ENCODE measurements at places on chromosomes 6 and 20.
A peak's percentile ranks its signal among the peaks of the same experiment; 100 is the strongest.

- no peak for DNase-seq
Observed at GRCh38 chr6:3838992-3839867, 9.9 kb upstream of the FAM50B start.

DNA sequence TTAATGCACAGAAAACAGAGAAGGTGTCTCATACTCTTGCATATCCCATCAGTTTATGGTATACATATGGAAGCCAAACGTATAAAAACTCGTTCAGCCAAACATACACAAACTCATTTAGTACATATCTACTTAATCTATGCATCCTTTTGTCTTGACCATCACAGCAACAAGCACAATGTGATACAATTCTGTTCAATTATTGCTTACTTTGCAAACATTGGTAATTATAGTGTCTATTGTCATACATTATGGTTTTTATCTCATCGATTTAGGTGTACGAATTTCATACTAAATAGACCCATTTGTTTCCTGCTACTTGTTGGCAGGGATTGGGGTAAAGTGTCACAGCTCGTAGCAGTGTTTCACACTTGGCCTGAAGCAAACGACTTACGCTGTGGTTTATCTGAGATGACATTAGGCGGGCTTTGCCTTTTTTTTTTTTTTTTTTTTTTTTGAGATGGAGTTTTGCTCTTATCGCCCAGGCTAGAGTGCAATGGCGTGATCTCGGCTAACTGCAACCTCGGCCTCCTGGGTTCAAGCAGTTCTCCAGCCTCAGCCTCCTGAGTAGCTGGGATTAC is 425.9 kb upstream of the JARID2 start:
- no peak for DNase-seq

DNA sequence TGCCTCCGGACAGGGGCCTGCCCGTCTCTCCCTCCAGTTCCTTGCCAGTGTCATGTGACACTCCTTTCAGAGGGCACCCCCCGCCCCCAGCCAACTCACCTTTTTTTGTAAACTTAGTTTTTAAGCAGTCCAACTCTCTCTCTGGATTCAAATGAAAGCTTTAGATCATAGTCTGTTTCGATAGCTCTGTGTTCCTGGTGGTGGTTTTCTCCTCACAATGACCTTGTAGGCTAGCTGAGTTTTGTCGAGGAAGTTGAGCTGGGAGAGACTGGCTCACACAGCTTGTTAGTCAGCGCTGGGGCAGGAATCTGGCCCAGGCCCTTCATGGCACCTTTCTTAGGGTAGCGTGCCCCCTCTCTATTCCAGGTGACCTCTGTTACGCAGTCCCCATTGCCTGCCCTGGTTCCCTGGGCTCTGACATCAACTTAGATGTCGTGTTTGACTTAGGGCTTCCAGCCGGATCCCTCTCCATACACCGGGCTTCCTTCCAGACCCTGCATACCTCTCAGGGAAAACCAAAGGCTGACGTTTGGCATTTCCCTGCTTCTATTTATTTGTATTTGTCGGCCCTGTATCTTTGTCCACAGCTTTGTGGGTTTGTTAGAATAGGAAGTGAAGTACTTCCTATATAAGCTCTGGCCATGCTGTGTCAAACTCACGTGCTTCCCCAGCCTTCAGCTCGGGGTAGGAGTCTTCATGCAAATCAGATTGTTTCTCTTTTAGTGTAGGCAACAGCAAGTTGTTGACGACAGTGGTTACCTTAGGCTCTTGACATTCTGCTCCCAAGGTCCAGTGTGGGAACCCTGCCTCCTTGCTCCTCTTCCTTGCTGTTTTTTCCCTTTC is 12.7 kb downstream of the IGF2R start:
- peak; percentile 36 for DNase-seq

DNA sequence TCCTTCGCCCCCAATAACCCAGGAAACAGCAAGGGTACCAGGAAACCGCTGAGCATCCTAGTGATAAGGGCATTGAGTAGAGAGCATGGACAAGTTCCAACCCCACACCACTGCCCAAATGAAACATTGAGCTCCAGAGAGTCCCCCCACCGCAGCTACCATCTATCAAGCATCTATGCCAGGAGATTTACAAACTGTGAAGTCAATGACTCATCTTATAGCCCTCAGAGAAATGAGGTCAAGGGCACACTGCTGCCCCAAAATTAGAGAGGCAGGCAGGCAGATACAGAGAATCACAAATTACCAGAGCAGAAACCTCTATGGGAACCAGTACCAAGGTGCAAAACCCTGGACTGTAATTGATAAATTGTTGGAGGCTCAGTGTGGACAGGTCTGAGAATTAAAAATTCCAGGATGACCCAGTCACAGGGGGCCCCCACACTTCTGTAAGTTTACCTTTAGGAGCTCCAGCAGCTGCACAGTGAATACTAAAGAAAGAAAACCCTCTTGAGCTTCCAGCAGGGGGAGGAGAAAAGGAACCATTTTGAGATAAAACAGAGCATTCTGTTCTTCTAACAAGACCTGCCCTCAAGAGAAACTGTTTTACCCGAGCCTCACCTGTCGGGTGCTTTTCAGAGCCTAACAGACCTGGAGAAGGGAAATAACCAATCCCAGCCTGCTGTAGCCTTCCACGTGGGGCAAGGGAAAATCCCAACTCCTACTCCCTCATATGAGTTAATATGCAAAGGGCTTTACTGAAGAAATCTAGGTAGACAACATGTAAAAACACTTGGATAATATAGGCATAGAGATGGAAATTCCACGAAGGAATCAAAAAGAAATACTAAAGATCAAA is 118.0 kb upstream of the ARID1B start:
- no peak for DNase-seq

- no peak for DNase-seq
Observed at GRCh38 chr6:94065707-94066337, 646.5 kb upstream of the EPHA7 start.

DNA sequence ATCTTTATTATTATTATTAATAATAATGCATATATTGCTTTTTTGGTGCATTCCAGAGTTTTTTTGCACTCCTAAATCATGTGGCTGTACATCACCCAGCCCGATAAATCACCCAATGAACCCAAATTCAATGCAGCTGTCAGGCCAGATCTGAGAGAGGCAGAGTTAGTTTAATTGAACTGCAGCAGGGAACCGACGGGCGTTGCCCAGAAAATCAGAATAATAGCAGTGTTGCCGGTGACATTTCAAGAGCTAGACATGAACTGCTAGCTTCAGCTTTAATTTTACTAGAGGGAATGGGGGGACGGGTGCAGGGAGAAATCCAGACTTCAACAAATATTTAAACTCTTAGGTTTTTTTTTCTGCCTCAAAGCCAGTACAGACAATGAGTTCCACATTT is 135.0 kb downstream of the CLIC5 start:
- DNase-seq: no peak

GRCh38 chr6:33297956-33298772 is 578 bp downstream of the RGL2 start:
- DNase-seq: peak; percentile 70

DNA sequence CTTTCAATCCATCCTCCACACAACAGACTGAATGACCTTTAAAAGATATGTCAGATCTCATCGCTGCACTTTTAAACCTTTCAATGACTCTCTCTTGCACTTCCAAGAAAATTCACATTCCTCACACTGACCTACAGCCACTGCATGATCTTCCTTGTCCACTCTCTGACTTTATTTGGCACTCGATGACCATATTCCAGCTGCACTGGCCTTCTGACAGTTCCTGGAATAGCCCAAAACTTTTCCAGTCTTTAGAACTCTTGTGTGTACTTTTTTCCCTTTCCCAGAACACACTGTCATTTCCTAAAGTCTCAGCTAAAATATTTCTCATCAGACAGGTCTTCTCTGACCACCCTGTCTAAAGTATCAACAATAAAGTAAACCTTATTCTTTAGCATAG is 174.6 kb downstream of the ADGRG6 start:
- DNase-seq: no peak

- no peak for DNase-seq
Observed at GRCh38 chr6:167442245-167442644, 117.4 kb downstream of the TTLL2 start.

DNA sequence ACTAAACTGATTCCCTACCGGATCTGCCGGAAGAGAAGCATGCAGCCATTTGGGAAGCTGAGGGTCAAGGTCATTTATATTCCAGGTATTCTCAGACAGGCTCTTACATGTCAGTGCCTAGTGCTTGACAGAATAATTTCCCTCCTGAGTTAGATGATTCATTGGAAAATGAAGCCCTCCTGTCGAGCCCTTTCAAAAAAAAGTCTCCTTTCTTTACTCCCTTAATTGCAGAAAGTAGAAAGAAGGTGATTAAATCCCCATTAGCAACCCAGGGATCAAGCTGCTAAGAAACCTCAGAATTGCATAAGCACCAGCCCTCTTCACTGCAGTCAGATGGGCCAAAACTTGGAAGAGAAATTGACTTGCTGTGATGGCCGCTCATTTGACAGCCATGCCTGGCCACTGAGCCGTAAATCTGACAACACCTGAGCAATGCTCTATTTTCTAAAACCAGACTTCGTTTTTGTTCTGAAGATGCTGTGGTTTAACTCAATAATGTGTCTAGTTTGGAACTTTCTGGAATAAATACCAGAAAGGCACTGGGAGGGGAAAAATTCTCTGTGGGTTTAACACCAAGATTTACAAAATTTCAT is 61.0 kb upstream of the ARMH2 start:
- no peak for DNase-seq

- no peak for DNase-seq
Observed at GRCh38 chr20:44115181-44115580, 71.8 kb downstream of the JPH2 start.

- DNase-seq: no peak
Observed at GRCh38 chr20:49819702-49820101, 7.1 kb downstream of the SLC9A8 start.

- DNase-seq: no peak
Observed at GRCh38 chr6:170176136-170176897, 114.6 kb downstream of the DLL1 start.

DNA sequence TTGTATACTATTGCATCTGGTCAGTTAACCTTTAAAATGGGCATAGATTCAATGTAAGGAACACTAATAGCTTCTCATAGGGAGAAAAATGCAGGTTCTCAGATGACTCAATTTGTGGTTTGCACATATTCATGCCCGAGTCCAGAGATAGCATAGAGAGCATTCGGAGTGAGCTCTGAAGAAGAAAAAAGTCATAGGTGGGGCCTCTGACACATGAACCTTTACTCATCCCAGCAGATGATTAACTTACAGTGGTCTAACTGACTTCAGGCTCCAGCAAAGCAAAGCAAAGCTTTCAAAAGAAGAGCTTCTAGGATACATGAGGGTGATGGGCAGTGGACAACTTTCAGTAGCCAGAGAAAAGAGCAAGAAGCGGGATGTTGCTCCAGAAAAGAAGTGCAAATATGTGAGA is 55.3 kb upstream of the BTN3A2 start:
- no peak for DNase-seq

DNA sequence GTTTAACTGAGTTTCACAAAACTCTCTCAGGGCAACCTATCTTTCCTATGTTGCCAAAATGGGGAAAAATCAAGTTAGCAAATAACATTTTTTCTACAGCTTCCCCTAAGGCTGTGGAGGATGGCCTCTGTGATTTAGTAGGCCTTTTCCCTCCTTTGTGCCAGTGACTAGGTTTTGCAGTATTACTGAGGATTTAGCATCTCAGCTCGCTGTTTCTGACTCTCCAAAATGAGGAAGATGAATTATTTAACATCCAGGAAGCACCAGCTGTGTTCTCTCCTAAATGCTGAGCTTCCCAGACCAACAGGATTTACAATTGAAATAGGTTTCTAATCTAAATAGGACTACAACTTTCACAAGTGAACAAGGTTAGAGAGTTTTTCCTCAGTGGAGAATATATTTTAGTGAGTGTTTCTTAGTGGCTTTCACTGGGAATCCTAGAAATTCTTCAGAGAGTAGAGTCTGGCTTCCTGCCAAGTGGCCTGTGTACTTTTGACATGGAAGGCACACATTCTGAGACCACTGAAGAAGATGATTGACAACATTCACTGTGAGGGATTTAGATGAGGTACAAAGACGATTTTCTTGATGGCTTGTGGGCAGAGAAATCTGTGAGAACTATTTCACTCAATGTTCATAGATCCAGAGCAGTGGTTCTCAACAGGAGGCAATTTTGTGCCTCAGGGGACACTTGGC is 62.4 kb downstream of the PTCHD4 start:
- no peak for DNase-seq

DNA sequence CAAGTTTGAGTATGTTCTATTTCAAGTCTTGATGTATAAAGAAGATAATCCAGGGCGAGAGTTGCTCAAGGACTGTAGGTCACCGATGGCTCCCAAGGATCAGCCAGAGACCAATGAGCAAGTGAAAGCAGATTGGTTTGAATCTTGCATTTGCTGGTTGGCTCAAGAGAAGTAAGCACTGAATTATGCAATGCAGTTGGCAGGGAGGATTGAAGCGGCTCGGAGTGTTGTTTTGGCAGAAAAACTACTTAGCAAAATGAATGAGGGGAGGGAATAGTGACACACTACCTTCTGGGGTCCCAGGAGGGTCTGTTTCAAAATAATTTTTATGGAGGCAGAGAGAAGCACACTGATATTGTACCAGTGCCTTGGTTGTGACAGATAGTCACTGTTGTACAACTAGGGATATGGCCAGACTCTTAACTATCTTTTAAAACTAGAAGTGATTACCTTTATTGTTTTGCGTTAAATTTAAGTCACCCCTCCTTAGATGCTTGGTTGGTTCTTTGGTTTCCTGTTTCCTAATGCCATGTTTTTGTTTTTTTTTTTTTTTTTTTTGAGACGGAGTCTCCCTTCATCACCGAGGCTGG is 15.7 kb downstream of the SASH1 start:
- DNase-seq: no peak

GRCh38 chr6:247351-247750 is 44.9 kb upstream of the DUSP22 start:
- DNase-seq: no peak

GRCh38 chr6:149961728-149962425 is 1.9 kb upstream of the ULBP1 start:
- peak; percentile 23 for DNase-seq

- no peak for DNase-seq
Observed at GRCh38 chr6:6738922-6739716, 150.6 kb downstream of the LY86 start.

GRCh38 chr6:108690326-108691049 is 129.8 kb downstream of the FOXO3 start:
- DNase-seq: no peak

DNA sequence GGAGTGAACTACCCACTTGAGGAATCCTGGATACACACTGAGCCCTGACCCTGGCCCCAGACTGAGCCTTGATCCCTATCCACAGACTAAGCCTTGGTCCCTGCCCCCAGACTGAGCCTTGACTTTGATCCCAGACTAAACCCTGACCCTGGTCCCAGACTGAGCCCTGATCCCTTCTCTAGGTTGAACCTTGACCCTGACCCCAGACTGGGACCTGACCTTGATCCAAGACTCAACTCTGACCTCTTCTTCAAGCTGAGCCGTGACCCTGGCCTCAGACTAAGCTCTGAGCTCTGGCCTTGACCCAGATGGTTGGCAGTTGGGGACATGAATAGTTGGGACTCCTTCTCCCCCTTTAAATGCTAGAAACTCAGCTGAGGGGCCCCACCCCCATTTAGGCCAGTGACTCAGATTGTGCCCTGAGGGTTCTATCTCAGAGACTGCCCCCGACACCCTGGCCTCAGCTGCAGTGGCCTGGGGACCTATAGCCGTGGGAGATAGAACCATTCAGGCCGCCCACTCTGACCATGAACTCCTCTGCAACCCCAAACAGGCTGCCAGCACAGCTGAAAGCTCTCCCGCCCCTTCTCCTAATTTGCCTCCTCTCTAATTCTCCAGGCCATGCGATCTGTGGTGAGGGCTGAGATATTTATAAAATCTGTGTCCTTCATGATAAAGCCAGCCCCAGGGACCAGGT is 84.7 kb downstream of the DLGAP4 start:
- DNase-seq: no peak
